Fibroblast of lung (primary cell): ENCODE measurements at places on chromosomes 2 and 18. TPM values are rescaled to one million over a fixed set of nuclear protein-coding genes. Genes with fewer than 3 reads are reported as not detected.

GRCh38 chr2:98730053-98730706 lies 752 bp downstream of the MGAT4A start:
- no peak for DNase-seq

GRCh38 chr2:229914171-229914570 lies 7.6 kb downstream of the TRIP12 start:
- peak; percentile 14 for DNase-seq

DNA sequence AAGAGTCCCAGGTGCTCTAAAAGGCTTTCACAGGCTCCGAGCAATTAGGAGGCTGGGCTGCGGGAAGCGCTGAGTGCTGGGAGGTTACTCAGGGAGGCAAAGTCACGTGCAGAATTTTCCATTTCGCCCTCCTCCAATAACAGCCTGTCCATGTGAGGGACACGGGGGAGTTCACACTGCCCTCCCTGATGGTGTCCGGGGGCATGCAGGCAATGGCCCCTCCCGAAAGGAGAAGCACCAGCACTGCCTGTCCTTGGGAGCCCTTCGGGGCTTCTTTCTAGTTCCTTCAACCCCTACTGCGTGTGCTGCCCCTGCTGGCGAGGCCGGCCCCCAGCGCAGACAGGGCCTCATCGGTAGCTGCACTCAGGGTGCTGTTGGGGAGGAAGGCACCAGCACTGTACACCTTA lies 63.1 kb upstream of the HPCAL1 start:
- no peak for DNase-seq

GRCh38 chr2:134762508-134762907 lies 43.7 kb upstream of the TMEM163 start:
- no peak for DNase-seq

- DNase-seq: peak; percentile 49
Observed at GRCh38 chr2:133266041-133266925, 302.0 kb downstream of the NCKAP5 start.

- no peak for DNase-seq
Observed at GRCh38 chr2:132559326-132559725, 110.7 kb downstream of the LYPD1 start.

DNA sequence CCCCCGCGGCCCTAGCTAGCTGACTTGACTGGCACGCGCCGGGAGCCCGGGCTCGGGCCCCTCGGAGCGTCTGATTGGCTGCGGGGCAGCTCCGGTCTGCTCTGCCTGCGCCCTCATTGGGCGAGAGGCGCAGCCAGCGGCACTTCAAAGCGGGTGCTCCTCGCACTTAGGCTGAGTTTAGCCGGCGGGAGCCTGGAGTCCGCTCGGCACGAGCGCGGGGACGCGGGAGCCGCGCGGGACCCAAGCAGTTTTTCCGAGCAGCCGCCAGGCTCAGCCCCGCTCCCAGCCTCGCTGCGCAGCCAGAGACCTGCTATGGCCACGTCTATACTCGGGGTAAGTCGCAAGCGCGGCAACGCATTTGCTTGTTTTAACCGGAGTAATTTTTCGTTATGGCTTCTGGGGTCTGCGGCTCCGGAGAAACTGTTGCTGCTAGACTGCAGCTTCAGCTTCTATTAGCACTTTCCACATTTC lies at the start of gene SP9:
Gene SP9, plus strand, starts transcription at position 174 of the 471 bp plus-strand sequence. Its CDS starts 139 bp downstream, at position 313.
- peak; percentile 50 for DNase-seq

GRCh38 chr18:42976869-42977590 lies 138.5 kb downstream of the RIT2 start:
- DNase-seq: peak; percentile 16

- peak; percentile 85 for DNase-seq
Observed at GRCh38 chr18:74342416-74343043, 26.9 kb downstream of the C18orf63 start.

DNA sequence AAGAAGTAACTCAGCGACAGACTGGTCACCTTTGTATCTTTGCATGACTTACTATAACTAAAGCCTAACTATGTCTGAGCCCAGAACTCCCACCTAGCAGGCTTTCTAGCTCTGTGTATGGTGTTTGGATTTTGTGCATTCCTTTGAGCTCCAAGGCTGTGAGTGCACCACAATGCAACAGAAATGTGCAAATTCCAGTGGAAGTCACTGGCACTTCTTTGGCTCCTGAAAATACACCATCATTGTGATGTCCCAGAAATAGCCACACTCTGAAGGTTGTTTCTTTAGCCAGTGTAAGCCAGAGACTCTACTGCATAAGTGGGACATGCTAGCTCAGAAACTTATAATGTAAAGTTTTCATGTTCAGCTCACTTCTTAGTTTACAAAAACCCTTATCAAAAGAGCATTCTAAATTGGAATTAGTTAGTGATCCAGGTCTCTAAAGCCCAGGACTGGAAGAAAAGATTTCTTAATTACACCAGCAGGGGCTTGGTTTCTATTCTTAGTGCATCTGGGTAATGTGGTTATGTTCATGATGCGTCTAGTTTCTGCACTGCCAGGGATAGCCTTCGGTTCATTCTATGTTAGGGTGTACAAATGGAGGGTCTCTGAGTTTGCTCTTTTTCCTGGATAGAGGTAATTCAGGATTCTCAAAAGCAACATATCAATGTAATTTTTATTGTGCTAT lies 1239.5 kb upstream of the ZEB2 start:
- no peak for DNase-seq

DNA sequence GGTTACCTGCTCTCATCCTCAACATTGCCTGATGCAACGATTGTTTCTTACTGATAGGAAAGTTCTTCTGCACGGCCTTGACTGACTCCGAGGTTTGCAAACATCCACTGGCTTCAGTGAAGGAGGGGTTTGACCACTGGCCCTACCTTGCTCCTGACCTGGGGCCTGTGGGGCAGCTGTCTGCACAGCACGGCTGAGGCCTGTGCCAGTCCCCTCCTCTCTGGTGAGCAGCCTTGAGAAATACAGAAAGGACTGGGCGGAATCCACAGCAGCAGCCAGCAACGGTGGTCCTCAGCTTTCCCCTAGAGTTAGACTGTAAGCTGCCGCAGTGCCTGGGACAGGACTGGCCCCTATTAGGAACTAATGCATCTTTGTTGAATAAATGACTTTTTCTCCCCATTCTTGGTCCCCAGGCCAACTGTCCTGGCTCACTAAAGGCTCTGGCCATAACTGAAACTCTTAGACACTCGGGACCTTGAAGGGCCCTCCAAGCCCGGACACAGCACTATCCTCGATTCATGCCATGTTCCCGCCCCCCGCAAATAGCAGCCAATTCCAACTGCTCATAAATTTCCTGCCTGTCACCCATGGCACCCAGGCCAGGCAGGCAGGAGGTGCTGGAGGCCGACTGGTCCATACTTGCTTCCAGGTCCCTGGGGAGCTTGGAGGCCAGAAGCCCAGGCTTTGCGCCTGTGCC lies 26.7 kb downstream of the ATOH8 start:
- DNase-seq: no peak

DNA sequence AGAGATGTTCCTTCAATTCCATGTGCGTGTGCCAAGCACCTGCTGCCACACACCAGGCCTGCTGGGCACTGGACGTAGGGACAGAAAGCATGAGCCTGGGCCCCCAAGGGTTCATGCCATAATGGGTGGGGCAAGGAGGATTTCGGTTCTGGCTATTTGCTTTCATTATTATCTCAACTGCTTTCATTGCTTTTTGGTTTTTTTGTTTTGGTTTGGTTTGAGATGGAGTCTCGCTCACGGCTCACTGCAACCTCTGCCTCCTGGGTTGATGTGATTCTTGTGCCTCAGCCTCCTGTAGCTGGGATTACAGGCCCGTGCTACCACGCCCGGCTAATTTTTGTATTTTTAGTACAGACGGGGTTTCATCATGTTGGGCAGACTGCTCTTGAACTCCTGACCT lies 57.2 kb downstream of the SF3B1 start:
- no peak for DNase-seq

DNA sequence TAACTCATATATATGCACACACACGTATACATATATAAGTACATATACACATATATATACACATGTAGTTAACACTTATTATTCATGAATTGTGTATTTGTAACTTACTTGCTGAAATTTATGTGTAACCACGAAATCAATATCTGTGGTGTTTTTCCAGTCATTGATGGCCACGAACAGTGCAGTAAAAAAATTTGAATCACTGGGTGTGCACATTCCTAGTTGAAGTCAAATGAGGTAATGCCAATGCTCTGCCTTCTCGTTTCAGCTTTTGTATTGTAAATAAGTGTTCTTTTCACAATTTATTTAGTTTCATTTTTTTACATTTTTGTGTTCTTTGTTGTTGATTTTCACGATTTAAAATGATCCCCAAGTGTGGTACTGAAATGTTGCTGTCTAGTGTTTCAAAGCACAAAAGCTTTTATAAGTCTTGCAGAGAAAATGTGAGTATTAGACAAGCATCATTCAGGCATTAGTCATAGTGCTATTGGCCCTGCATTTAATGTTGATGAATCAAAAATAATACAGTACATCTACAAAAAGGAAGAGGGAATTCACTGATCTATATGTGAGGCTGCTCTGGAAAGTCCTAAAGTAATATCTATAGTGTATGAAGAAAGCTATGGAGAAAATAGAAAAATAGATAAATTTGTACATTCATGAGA lies 419.0 kb downstream of the DSC3 start:
- peak; percentile 49 for DNase-seq

DNA sequence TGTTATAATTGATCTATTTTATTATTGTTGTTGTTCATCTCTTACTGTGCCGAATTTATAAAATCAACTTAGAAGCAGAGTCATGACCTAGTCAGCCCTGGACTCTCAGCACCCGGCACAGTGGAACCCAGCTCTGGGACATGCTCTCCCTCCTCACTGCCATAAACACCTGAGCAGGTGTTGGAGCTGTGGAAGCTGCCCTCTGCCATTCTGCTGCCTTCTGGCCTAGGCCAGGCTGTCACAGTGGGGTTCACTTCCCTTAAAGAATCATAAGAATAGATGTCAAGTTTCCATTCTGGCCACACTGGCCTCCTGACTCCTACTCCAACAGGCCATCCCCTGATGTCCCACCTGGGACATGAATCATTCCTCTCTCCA lies 192.2 kb downstream of the ZFP36L2 start:
- DNase-seq: no peak

- DNase-seq: peak; percentile 97
Observed at GRCh38 chr2:206915121-206915520, 24.2 kb upstream of the CPO start.

DNA sequence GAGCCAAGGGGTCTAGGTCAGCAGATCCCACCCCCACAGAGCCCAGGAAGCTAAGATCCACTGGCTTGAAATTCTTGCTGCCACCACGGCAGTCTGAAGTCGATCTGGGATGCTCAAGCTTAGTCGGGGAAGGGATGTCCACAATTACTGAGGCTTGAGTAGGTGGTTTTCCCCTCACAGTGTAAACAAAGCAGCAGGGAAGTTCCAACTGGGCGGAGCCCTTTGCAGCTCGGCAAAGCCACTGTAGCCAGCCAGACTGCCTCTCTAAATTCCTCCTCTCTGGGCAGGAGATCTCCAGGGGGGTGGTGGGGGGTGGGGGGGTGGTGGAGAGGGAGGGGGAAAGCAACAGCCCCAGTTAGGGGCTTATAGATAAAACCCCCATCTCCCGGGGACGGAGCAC lies 419.5 kb downstream of the NUP35 start:
- no peak for DNase-seq

DNA sequence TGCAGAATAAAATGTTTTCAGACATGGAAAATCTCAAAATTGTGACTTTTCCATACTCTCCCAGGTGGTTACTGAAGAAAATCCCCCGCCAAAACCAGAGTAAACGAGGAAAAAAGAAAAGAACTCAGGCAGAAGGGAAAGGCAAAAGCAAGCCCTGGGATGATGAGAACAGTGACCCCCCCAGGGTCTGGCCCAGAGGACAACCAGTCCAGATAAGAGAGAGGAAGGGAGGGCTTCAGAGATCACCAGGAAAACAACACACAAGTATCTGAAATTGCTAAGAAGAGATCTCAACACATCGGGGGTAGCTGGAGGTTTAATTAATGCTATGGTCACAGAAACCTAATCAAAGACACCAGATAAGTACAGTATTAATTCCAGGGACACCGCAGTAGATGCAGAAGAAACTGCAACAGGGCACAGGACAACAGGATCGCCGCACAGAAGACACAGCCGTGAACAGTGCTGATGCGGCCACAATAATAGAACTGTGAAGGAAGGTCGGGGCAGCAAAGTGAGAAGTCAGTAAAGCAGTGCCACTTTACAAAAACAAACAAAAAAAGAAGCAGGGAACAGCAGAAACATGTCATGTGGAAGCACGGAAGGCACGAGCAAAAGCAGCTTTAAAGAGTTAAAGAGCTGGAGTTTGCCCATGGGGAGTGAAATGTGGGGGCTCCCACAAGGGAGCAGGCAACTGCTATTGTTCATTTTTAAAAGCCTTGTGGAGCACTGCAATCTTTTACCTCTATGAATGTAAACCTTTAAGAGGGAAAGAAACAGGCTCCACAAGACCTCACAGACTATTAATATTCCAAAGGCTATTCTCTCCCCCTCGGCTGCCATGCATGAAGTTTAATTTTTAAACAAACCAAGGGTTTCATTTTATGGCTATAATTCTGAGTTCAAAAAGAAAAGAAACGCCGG lies 28.4 kb downstream of the FAM168B start:
- DNase-seq: no peak

GRCh38 chr2:238260883-238261282 lies 21.0 kb upstream of the HES6 start:
- no peak for DNase-seq

GRCh38 chr2:43100362-43100882 lies 126.0 kb downstream of the ZFP36L2 start:
- DNase-seq: no peak

Gene C2orf72
- total RNA-seq: 0.33 TPM in 1 of 2 replicates, not detected in the other

Gene M1AP
- not detected in 2 replicates for total RNA-seq

Gene SPP2
- not detected in 2 replicates for total RNA-seq

Gene ZNF892
- total RNA-seq: 6.2 and 7.3 TPM in 2 replicates

Gene PID1
- 8.2 and 29.6 TPM in 2 replicates for total RNA-seq

Gene FKBP7
- total RNA-seq: 47.5 and 54.3 TPM in 2 replicates

Gene GYPC
- 135 and 244 TPM in 2 replicates for total RNA-seq

Gene SMAD2
- 31.3 and 76.0 TPM in 2 replicates for total RNA-seq

Gene GATA6
- 6.3 and 10.0 TPM in 2 replicates for total RNA-seq

Gene CCDC85A
- total RNA-seq: not detected in 2 replicates

Gene INHBB
- total RNA-seq: under 0.01 TPM in 1 of 2 replicates, not detected in the other

Gene UGT1A1
- total RNA-seq: not detected in 2 replicates

Gene CD28
- total RNA-seq: not detected in 2 replicates

Gene XIRP2
- total RNA-seq: 0.51 and 2.0 TPM in 2 replicates

Gene ABCG8
- not detected in 2 replicates for total RNA-seq

Gene LYPD6B
- total RNA-seq: not detected in 2 replicates
